ENCODE measurements at places on chromosomes 1 and 21.

DNA sequence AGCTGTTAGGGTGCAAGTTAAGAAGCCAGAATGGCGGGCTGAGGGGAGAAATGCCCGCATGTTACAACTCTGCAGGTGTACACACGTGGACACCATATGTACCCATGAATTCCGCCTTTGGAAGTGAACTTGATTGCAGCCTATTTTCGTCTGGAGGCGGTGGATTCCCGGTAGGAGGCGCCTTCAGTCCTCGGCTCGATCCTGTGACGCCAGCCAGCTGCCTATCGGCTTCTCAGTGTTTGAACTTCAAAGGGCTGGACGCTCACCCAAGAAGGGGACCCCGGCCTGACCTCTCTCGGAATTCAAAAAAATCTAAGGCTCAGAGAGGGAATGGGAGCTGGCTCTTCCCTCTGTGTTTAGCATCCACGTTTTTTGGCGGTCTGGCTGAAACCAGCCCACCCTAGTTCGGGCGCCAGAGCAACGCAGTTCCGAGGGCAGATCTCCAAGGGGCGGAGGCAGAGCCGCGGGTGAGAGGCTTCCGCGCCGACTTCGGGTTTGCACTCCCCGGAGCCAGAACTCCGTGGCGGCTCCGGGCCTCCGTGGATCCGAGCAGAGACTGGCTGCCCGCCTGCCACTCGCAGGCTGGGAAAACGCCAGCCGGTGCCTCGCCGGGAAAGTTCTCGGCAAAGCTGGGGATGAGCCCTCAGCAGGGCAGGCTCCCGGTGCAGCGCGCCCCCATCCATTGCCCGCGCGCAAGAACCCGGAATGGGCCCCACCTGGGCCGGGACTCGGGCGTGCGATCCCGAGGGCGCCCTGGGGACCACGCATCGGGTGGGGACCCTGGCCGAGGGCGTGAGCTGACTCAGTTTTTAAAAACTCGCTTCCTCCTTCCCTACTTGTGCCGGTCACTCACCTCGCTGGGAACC is 996 bp upstream of the TMEM51 start:
- DNase-seq, result peak; percentile 82

DNA sequence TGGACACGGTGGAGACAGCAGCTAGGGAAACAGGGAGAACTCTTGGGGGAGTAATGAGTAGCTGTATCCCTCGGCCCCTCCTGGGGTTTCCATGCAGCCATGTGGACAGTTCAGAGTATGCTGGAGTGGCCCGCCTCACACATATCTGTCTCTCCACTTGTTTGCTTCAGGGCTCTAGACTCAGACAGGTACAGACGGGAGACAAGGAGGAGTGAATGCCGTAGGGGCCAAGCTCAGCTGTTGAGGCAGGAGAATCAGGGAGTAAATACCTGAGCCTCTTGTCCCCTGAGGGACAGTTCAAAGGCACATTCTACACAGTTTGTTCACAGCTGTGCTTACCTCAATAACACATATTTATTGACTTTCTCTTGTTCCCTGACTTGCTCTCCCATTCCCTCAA is 7.7 kb upstream of the PTGFRN start:
- DNase-seq, result no peak

DNA sequence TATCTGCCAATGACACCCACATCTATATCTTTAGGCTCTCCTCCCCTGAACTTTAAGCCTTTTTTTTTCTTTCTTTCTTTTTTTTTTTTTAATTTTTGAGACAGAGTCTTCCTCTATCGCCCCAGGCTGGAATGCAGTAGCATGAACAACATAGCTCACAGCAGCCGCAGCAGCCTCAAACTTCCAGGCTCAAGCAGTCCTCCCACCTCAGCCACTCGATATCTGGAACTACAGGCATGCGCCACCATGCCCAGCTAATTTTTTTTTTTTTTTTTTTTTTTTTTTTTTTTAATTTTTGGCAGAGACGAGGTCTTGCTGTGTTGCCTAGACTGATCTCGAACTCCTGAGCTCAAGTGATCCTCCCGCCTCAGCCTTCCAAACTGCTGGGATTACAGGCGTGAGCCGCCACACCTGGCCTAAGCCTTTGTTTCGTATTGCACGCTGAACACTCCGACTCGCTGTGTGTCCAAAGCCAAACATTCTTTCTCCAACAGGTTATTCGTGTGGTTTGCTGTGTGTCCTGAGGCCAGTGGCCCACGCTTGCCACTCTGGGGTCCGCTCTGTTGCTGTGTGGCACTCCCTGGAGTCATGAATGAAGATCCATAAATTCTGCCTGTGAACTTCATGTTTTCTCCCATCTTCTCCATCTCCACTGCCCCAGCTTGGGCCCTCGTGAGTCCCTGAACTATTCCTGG is 119.4 kb downstream of the CAMTA1 start:
- DNase-seq, result no peak

DNA sequence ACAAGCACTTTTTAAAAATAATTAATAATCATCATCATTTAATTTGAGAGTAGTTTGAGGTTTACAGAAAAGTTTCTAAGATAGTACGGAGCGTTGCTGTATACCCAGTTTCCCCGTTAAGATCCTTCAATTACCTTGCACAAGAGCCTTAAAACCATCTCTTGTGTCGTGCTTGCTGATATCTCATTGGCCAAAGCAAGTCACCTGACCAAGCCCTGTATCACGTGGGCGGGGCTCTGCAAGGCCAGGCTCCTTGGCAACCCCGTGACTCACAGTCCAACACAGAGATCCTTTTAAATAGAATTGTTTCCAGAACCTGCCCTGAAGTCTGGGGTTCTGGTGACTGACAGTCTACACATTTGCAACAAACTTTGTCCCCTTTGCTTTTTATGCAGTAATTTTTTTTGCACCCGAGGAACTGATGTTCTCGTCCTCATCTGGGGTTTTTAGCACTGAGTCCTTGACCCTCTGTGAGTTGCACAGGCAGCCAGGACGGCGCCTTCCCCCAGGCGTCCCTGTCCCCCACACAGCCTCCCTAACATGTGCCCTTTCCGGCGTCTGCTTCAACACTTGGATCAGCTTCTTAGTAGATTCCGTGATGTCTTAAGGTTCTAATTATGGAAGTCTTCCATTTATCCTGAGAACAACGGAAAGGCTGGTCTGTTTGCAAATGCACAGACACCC is 183.3 kb upstream of the TMEM51 start:
- peak; percentile 42 for DNase-seq

DNA sequence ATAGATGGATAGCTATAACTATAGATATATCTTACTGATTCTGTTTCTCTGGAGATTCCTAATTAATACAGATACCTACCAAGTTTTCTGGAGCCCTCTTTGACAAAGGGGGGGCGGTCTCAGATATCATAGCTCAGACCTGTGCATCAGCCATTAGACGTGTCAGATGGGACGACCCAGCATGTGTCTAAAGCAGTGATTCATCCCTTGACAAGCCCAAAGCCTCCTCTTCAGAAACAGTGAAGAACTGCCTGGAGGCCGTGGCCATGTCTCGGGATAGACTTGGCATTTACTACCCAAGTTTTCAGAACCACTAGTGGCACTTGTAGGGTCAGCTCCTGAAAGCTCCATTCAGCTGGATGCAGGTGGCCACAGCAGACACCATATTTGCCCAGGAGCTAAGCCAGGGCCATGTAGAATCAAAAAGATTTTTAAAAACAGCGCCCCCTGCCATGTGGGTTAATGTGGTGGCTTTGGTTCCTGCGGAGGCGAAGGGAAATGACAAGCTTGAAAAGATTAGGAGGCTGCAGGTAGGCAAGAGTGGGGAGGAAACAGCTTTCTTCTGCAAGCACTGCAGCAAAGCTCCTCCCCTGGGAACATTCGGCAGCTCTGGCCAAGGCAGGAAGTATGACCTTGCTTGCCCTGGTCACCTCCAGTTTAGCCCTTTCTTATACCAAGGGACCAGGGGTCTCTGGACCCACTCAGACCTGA is 82.2 kb downstream of the FBXO2 start:
- DNase-seq, result no peak

DNA sequence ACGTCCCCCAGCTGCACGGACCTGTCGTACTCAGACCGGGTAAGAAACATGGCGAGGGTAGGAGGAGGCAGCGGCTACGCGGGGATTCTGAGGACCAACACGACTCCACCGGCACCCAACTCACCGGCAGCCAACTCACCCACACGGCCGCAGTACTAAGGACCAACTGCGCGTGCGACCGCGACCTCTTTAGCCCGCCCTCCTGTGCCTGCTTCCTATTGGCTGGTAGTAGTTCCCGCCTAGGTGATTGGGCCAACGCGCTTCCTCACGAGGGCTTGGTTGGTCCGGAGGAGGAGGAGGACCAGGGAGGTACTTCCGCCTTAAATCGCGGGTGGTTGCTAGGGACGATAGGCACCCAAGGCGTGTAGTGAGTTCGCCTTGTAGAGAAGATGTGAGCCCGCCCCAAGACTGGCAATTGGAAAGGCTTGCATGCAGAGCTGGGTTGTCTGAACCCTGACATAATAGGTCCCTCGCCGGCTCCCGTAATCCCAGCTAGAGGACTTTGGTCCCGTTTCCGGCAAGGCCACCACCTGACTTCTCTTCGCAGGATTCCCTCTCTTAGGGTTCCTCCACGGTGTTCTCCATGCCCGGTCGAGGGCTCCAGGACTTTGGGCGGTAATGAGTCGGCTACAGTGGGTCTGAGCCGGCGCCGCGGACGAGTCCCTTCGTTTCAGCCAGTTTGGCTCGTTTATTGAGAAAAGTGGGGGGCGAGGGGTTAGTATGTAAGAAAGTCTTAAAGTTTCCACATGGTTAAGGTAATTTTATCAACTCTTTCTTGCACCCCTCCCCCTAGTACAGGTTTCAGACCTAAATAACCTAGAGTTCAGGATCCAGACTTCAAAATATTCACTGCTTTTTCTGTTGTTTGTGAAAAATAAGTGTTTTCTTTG is at the start of gene PSMA5:
PSMA5 (minus strand) TSS at position 168 of the 890 bp plus-strand sequence; CDS start at position 50, 118 bp downstream.
- peak; percentile 96 for DNase-seq

DNA sequence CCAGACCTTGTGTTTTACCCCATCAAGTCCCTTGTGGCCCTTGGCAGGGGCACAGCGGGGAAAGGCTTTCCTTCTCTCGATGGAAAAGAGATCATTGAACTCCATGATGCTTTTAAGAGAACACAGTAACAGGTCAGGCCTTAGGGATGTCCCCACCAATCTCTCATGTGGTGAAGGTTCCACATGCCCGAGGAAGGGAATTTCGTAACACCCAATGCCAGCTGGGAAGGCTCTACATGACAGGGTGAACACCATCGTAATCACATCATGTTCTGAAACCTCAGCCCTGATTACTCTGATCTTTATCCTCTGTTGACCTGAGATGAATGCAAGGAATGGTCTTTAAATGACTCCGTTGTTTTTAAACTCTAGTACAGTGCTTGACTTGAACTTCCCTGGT is 105.5 kb upstream of the SPAG17 start:
- DNase-seq, result no peak
